ENCODE measurements at places on chromosomes 2 and 18.

GRCh38 chr2:168008646-168009195 lies 238.7 kb downstream of the STK39 start:
- DNase-seq: no peak

GRCh38 chr2:183034806-183035205 lies 3.5 kb downstream of the NCKAP1 start:
- DNase-seq: no peak

DNA sequence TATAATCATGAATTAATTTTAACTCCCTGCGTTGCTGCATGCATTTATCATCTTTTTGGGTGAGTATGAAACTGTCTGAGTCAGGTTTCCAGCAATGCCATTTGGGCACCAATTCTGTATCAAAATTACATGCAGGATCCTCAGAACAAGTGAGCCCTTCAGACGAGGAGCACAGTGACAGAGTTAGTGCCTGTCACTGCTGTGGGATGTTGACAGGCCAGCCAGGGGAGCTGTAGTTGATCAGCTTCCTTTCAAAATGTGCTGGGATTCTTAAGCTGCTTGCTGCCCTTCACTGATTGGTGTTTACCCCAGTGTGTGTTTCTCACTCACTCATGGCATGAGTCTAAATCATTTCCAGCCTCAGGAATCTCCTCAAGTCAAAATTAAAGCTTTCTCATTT lies 109.2 kb downstream of the TPGS2 start:
- no peak for DNase-seq

- no peak for DNase-seq
Observed at GRCh38 chr2:65357959-65358294, 74.5 kb downstream of the SPRED2 start.

DNA sequence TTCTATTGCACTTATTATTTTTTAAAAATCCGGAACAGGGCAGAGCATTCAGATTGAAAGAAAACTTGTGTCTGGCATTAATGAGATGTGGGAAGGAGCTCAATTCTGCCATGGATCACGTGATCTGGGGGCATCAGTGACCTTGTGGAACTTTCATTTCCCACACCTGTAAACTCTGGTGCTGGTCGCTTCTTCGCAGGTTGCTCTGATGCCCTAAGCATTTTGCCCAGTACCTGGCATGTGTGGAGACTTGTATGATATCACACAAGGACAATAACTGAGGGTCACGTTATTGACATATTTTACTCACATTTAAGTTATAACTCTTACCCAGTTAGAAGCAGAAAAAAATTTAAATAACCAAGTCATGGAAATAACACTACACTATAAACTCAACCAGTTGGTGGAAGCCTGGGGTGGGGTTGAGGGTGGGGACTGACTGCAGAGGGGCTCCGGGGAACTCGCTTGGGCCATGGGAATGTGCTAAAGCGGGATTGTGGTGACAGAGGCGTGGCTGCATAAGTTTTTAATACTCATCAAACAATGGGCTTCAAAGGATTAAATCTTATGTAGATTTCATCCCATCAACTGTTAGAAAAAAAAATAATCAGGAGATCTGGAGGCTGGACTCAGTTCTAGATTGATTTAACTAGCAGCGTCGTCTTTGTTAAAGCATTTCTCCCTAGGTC lies 36.5 kb downstream of the ST3GAL5 start:
- no peak for DNase-seq

DNA sequence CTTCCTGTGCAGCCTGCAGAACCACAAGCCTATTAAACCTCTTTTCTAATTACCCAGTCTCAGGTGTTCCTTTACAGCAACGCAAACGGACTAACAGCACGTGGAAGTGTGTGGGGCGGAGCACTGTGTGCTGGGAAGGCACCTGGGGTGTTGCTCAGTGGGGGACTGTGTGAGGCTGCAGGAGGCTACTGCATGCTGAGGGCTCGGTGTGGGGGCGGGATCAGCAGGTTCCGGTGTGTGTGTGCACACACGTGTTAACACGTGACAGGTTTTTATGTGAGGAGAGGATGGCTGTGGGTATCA lies 58.9 kb downstream of the ANKMY1 start:
- no peak for DNase-seq

DNA sequence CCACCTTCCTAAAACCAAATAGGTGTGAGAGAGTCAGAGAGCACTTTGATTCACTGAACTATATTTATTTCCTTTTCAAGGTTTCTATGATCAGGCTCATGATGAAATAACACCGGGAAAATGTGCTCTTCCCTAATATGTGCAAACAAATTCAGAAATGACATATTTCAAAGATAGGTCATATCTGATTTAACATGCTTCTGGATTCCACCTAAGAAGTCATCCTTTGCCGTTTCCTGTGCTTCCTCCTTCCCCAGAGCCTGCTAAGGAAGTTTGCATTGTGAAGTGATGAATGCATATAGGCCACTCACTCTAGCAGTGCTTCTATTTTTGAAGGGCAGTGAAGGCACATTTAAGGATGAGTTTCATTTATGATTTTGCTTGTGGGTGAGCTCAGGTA lies 327.6 kb downstream of the TDRD15 start:
- no peak for DNase-seq

- no peak for DNase-seq
Observed at GRCh38 chr2:238786379-238786778, 61.5 kb upstream of the TWIST2 start.

DNA sequence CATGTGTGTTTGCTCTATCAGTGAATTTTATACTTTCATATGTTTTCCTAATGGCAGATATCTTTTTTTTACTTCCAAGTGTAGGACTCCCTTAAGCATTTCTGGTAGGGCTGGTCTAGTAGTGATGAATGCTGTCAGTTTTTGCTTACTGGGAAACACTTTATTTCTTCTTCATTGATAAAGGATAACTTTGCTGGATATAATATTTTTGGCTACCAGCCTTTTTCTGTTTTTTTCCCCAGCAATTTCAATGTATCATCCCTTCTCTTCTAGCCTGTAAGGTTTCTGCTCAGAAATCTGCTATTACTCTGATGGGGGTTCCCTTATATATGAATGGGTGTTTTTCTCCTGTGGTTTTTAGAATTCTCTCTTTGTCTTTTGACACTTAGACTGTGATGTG lies 980.6 kb upstream of the PIK3C3 start:
- DNase-seq: no peak

GRCh38 chr2:109066501-109066900 lies 62.5 kb upstream of the SH3RF3 start:
- no peak for DNase-seq

DNA sequence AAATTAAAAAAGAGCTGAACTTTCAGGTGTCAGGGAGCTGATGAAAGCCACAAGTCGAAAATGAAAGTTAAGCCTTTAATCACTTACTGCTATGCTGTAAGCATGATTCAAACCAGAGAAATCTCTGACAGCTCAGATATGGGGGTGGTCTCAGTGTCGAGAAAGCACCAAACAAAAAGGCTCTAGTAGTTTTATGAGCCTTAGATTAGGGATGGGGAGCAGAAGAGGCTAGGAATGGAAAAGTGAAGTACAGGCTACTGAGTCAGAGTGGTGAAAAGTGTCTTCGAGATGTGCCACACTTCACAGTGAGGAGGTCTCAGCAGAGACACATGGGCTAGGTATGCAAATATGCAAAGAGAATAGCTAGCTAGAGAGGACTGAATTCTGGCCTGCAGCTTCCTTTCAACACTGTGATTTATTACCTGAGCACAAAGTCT lies 482.2 kb downstream of the SPAG16 start:
- DNase-seq: no peak

DNA sequence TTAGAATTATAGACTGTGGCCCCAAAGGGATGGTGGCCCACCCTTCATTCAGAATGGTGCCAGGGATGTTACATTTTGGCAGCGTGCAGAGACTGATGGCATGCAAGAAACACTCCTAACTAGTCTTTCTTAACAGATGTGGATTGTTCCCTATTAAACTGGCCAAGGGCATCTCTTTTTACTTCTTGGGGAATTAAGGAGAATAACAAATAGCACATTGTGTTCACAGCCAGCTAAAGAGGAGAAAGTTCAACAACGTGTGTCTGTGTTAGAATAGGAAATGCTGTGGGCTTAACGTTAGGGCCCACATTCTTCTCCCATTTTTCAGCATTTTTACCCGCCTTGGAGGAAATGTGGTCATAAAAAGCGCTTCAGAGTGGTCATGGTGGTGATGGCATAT lies 404.8 kb downstream of the CDH2 start:
- DNase-seq: no peak

- no peak for DNase-seq
Observed at GRCh38 chr2:54083021-54083420, 32.4 kb upstream of the ACYP2 start.

GRCh38 chr2:108388045-108388444 lies 10.3 kb downstream of the SULT1C4 start:
- DNase-seq: no peak

- no peak for DNase-seq
Observed at GRCh38 chr18:45251236-45251635, 364.0 kb upstream of the SLC14A2 start.

- DNase-seq: no peak
Observed at GRCh38 chr2:128537646-128538045, 219.0 kb upstream of the HS6ST1 start.

DNA sequence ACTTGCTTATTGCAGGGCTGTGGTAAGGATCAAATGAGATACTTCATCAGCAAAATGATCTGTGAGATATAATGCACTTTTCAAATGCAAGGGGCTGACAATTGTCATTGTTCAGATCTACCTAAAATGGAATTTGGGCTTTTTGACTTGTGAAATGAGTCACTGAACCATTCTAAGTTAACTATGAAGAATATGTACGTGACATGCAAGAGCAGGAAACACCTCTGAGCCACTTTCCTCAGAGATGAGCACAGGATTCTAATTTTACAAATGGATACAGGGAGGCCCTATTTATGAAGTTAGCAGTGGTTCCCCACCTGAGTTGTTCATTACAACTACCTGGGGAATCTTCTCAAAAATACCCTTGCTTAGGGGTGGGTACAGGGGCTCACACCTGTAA lies 26.7 kb downstream of the CTLA4 start:
- no peak for DNase-seq

- DNase-seq: no peak
Observed at GRCh38 chr18:79779021-79779699, 18.6 kb upstream of the KCNG2 start.

- DNase-seq: no peak
Observed at GRCh38 chr2:151161821-151162551, 99.7 kb downstream of the RBM43 start.

- no peak for DNase-seq
Observed at GRCh38 chr2:201765799-201766198, 14.9 kb downstream of the ALS2 start.

DNA sequence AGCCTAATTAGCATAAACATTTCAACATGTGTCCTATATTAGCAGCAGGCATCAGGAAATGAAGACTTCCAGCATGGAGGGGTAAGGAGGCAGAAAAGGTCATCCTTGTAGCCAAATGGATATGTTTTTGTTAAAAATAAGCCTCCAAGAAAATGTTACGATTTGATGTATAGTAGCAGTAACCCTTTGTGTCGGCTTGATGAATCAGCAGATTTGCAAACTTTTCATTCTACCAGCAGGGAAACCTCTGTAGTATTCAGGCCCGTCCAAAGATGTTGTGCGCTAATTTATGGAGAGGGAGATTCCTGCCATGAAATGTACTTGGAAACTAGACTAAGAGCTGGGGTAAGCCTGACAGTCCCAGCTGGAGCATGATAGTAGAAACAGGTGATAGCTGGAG lies 780.8 kb upstream of the KLHL29 start:
- DNase-seq: no peak

GRCh38 chr2:24261441-24261840 lies 86.6 kb downstream of the FAM228A start:
- DNase-seq: no peak

GRCh38 chr2:44676379-44676778 lies 265.1 kb upstream of the SIX3 start:
- no peak for DNase-seq

DNA sequence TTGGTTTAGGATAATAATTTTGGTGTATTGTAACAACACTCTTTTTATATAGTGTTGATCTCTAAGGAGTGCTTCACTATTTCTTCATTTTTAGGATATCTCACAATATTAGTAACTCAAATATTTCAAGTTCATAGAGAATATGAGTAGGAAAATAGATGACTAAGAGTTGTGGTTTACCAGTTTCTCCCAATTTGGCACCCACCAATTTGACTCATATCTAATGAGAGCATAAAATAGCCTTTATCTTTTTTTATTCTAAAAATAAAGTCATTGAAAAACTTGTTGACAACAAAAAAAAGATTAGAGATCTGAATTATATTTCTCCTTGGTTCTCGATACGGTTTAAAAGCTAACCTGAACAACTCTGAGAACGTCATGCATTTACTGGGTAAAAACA lies 204.0 kb downstream of the PARD3B start:
- no peak for DNase-seq
